ENCODE measurements at places on chromosomes 1 and 21. TPM values are rescaled to one million over a fixed set of nuclear protein-coding genes. Genes with fewer than 3 reads are reported as not detected.

DNA sequence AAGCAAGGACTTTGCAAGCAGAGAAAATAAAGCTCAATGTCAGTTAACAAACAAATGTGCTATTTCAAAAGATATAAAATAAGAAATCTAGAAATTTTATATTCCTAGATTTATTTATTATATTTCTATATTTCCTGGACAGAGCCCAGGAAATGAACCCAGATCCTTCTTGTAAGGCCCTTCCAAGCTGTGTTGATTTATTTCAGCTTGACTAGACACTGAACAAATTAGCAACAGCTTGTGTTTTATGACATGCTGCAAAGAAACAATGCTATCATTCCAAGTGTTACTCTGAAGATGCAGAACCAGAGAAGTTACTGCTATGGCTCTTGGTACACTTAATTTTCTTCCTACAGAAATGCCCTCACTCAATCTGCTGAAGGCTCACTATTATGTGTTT, 6.2 kb downstream of the TGFBR3 start:
- no peak for DNase-seq

- no peak for DNase-seq
Measured at GRCh38 chr1:34876406-34876805, 16.9 kb upstream of the SMIM12 start.

Gene IGSF9
- total RNA-seq, result not detected

DNA sequence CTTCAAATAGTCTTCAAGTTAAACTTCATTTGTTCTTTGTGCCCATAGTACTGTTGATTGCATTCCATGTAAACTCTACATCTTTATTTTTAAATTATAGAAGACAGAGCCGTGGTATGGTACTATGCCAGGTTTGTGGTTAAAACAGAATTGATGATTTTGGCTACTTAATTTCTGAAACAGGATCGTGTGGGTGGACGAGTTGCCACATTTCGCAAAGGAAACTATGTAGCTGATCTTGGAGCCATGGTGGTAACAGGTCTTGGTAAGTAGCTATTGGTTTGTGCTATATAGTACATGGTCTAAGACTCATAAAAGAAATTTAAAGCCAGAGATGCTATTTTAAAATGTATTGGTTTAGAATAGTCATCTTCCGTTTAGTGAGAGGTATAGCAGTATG, 38.0 kb downstream of the KDM1A start:
- no peak for DNase-seq

GRCh38 chr1:22457836-22458235, 6.2 kb downstream of the ZBTB40 start:
- no peak for DNase-seq

Gene SPATA46
- total RNA-seq, result not detected

GRCh38 chr21:35838987-35839763, 221.2 kb downstream of the SETD4 start:
- DNase-seq, result no peak

DNA sequence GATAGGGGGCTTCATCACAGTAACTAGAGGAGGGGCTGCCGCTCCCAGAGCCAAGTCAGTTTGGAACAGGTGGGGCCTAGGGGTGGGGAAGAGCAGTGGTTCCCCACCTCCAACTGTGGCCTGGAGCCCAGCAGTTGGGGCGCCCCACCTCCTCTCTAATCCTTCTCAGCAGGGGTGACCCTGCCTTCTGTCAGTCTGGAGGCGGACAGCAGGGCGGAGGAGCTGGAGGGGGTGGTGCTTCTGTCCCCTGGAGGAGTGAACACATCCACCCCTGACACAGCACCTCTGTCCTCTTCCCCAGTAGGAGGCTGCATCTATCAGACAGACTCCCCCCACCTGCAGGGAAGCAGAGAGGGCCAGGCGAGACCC, 73.8 kb downstream of the MRPL37 start:
- DNase-seq, result no peak

- no peak for DNase-seq
Measured at GRCh38 chr1:201719812-201720521, 109.0 kb upstream of the IPO9 start.

Gene HEYL
- 0.12 TPM for total RNA-seq

Gene SPRR1B
- total RNA-seq, result not detected

DNA sequence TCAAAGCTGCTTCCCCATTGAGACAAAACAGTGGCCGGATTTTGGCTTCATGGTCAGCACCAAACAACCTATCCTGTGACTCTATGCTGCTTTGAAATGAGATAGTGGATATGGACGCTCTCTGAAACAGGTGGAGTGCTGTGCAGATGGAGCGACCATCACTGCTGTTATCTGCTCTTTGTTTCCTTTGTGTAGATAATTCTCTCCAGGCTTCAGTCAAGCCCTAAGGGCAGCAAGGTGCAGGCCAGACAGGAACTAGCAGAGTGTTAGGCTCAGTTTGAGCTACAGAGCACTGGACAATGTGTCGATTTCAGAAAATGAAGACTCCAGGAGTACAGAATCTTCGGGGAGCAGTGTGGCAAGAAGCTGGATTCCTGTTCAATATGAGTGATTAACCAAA, 4.8 kb upstream of the IRF6 start:
- no peak for DNase-seq

DNA sequence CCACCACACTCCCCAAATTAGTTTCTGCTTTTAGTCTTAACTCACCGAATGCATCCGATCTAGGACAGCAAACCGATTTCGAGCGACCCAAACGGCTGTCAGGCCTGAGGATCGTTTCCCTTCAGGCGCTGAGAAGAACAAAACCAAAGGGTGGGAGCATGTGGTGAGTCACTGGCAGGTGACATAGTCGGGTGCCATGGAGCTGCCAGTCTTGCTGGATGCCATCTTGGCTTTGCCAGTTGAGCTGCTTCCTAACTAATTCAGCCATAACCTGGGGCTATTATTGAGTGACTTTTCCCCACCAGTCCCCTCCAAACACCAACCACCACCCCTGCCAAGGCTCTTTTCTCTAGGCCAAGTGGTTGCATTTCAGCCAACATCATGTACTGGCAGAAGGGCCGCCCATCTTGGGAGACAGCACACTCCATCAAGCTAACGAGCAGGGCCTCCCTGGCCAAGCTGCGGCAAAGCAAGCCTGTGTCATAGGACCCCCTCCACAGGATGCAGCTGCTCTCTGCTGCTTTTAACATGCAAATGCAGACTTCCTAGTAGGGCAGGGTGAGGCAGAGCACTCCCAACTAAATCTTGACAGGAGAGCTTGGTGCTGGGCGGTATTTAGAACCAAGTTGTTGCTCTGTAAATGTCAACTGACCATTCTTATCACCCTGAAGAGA, 22.3 kb upstream of the PEX19 start:
- DNase-seq, result no peak

DNA sequence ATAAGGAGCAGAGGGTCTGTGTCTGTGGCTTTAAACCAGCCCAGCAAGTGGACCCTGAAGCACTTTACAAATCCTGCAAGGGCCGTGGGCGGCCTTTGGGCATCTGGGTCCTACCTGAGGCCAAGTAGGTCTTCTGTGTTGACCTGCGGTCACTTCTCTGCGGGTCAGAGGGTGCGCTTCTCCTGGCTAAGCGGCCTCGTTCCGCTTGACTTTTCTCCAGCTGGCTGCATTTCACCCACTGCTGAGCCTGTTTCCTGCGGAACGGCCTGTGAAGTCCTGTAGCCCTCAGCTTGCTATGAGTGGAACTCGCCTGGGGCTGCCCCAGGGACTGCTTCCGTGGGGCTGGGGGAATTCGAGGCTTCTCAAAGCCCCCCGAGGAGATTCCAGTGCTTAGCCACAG, 43.3 kb downstream of the SLC37A1 start:
- no peak for DNase-seq

DNA sequence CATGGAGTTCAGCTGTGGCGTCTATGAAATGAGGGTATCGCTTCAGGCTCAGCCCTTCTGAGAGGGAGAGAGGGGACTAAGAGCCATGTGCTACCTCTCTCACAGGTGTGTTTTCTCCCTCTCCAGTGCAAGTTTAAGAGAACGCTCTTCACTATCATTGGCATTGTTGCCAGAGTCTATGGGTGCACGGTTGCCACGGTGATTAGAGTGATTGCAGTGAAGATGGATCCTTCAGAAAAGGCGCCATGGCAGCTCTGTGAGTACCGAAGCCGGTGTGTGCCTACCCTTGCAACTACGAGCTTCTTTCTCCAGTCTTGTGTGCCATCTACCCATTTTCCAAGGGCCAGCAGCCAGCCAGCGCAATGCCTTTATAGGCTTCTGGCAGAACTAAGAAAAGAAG, 290.5 kb downstream of the OMA1 start:
- DNase-seq, result no peak

Data from CD4-positive, alpha-beta memory T cell (primary cell).